ENCODE measurements at places on chromosomes 11 and 22.

DNA sequence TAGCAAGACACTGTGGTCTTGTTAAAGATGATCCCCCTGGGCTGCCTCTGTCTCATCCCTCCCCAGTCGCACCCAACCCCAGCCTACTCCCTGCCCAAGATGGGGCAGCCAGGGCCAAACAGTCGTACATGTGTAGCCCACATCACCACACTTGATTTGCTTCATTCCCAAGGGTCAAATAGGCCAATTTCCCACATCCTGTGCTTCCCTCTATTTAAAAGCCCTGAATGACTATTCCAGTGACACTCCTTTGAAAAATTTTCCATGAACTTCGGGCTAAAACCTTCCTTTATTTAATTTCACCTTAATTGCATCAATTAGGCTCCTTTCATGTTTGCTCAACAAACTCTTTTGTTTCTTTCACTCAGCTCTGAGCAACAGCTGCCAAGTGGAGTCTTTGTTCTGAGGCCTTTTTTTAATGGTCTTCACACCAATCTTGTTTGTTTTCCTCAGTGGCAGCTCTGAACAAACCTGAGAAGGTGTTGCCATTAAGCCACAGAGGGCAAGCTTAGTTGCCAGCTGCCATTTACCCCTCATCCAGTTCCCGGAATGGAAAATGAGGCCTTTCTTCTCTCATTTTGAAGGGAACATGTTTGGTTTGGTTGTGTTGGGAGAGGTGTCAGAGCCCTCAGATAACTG, 126.9 kb downstream of the APIP start:
- peak; percentile 59 for DNase-seq

GRCh38 chr11:6695377-6695776, 12.2 kb upstream of the MRPL17 start:
- no peak for DNase-seq

DNA sequence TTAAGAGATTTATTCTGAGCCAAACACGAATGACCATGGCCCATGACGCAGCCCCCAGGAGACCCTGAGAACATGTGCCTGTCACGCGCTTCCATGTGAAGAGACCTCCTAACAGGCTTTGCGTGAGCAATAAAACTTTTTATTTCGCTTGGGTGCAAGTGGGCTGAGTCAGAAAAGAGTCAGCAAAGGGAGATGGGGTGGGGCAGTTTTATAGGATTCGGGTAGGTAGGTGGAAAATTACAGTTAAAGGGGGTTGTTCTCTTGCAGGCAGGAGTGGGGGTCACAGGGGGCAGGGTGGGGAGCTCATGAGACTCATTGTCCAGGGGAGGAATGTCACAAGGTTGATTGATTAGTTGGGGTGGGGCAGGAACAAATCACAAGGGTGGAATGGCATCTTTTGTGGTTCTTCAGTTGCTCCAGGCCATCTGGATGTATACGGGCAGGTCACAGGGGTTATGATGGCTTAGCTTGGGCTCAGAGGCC, 77.2 kb upstream of the FTH1 start:
- DNase-seq = no peak

DNA sequence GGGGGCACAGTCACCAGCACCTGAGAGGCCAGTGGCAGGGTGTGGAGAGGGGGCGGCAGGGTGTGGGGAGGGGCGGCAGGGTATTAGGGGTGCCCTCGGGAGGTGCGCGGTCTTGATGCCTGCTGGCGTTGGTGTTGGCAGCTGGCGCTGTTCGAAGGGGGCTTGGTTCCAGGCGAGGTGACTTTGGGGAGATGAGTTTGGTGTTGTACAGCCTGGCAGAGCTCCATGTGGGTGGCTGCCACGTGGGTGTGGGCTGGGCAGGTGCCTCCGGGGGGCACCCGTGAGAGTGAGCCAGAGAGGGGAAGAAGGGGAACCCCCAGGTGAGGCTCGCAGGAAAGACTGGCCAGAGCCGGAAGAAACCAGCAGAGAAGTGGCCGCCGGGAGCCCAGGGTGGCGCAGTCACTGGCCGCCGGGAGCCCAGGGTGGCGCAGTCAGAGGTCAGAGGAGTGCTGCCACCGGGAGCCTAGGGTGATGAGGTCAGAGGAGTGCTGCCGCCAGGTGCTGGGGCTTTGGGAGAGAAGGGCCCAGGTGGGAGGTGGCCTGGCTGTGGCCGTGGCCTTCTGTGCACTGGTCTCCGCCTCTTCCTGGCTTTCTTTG, 44.7 kb downstream of the MUC6 start:
- no peak for DNase-seq

DNA sequence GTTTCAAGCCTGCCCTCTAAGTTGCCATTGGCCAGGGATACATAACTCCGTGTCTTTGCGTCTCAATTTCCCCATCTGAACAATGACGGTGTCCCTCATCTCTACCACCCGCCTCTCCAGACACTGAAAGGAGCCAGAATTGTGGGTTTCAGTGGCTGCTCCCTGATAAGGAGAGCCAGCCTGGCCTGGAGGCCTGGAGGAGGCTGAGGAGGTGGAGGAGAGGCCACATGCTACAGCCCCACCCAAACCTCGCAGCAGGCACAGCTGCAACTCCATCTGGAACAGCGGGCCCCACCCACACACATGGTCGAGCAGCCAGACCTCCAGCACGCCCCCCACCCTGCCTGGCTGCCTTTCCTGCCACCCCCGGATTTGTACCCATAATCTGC, 34.4 kb upstream of the CD82 start:
- no peak for DNase-seq

DNA sequence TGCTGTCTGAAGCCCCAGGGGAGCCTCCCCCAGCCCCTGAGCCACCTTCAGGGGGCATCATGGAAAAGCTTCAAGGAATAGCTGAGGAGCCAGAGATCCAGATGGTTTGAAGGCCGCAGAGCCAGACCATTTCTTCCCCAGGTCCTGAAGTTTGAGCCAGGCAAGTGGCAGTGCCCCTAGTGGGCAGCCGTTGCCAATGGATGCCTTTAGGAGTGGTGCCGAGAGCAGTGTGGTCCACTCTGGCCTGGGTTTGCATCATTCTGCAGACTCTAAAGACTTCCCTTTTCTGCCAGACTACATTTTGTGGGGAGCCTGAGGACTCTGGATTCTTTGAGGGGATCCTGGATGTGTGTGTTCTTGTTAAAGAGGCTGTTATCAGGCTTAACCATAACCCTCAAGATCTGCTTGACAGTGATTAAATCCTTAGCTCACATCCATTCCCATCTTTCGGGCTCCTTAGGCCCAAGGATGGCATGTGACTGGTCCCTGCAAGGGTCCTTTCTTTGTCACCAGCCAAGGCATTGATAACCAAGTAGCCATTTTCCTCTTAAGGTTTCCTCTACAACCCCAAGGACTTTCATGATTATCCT, 13.1 kb downstream of the HINFP start:
- no peak for DNase-seq

- no peak for DNase-seq
These were observed 667.3 kb downstream of the OPCML start for GRCh38 chr11:132864811-132865576.

DNA sequence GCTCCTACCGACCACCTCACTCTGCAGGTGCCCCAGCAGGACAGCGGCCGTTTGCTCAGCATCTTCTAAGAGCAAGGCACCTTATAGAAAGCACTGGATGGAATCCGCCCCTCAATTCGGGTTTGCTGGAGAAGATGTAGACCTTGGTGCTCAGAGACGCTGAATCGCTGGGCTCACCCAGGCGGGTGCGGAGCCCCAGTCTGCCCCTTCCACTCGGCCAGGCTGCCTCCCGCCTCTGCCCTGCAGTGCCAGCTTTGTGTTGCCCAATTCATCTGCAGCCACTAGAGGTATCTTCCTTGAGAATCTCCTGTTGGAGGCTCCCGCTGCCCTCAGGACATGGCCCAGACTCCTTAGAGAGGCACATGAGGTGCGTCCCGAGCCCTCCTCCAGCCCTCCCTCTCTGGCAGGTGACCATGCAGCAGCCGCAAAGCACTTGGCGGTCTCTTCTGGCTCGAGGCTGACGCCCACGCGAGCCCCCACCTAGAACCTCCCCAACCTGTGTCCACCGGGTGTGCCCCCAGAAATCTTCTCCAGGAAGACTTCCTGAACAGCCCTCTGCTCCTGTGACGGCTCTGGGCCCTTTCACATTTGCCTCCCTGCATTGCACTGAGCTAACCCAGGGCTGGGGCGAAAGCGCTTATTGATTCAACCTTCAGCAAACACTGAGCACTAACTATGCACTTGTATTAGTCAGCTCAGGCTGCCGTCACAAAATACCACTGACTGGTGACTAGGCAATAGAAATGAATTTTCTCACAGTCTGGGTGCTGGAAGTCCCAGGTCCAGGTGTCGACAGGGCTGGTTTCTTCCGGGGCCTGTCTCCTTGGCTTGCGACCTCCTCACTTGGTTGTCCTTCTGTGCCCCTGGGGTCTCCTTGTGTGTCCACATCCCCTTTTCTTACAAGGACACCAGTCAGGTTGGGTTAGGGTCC, 117.5 kb downstream of the WNT7B start:
- no peak for DNase-seq

- no peak for DNase-seq
These were observed 55.1 kb downstream of the PACSIN2 start for GRCh38 chr22:42959576-42960509.

- DNase-seq = no peak
These were observed 11.1 kb downstream of the CTR9 start for GRCh38 chr11:10762185-10762584.

GRCh38 chr11:31005202-31005601, 364.3 kb downstream of the DCDC1 start:
- no peak for DNase-seq

GRCh38 chr11:83152264-83152663, 4.7 kb upstream of the PCF11 start:
- no peak for DNase-seq

DNA sequence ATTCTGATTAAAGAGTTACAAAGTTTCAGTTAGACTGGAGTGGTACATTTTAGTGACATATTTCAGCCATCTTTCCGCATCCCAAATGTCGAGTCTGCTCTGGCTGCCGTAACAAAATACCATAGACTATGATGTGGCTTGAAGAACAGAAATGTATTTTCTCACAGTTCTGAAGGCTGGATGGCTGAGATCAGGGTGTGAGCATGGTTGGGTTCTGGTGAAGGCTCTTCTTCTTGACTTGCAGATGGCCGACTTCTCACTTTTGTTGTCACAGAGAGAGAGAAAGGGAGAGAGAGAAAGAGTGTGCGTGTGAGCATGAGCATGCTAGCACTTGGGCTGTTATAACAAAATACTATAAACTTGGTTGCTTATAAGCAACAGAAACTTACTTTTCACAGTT, 335.4 kb upstream of the RAG2 start:
- DNase-seq = no peak

- DNase-seq = no peak
These were observed 107.0 kb downstream of the STIM1 start for GRCh38 chr11:3962406-3962840.

DNA sequence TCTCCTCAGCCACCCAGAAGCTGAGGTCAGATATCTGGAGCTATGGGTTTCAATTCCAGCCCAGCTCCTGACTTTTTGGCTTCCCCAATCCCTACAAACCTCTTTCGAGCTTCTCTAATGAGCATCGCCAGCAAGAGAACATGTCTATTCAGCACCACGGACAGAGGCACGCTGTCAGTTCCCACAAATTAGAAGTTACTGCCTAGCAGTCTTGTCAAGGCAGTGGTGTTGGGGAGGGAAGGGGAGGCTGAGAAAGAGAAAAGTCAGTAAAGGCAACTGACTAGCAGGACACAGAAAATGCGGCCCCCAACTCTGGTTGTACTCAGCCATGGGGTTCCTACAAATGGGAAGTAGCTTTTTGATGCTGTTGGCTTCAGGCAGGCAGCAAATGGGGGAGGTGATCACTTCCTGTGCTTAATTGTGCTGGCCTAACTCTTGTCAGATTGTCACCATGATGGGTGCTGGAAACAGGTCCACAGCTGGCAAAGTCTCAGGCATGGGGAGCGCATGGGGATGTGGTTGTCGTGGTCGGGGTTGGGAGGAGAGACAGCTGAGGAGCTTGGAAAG, 205.9 kb downstream of the ST3GAL4 start:
- DNase-seq = no peak

DNA sequence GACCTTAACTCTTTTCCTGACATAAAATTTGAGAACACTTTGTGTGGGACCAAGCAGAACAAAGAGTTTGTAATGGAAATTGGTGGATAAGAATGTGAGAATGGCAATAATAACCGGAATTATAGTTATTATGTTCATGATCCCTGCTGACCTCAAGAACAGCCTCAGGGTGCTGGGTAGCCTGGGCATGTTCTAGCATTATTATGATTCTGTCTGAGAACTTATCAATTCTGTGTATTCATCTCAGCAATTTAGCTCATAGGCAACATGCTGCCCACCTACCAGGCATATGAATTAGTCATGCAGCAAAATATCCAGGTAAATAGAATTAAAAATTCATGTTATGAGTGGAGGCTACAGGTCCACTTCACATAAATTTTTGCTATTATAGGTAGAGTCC, 61.9 kb downstream of the CTSC start:
- no peak for DNase-seq

- no peak for DNase-seq
These were observed 2.4 kb upstream of the THRSP start for GRCh38 chr11:78061088-78061920.

DNA sequence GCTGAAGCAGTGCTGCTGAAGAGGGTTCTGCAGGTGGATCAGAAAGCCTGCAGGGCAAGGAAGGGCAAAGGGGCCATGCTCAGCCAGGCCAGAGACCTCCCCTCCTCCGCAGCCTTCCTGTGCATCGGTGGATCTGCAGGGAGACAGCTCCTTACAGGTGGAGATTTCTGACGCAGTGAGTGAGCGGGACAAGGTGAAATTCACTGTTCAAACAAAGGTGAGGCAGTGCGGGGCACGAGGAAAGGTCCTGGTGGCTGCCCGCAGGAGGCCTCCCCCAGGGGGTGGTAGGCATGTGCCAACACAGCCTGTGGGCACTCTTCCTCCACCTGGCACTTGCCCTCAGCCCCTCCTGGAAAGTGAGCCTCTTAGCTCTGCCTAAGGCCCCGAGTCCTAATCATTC, 8.6 kb downstream of the CFL1 start:
- no peak for DNase-seq

DNA sequence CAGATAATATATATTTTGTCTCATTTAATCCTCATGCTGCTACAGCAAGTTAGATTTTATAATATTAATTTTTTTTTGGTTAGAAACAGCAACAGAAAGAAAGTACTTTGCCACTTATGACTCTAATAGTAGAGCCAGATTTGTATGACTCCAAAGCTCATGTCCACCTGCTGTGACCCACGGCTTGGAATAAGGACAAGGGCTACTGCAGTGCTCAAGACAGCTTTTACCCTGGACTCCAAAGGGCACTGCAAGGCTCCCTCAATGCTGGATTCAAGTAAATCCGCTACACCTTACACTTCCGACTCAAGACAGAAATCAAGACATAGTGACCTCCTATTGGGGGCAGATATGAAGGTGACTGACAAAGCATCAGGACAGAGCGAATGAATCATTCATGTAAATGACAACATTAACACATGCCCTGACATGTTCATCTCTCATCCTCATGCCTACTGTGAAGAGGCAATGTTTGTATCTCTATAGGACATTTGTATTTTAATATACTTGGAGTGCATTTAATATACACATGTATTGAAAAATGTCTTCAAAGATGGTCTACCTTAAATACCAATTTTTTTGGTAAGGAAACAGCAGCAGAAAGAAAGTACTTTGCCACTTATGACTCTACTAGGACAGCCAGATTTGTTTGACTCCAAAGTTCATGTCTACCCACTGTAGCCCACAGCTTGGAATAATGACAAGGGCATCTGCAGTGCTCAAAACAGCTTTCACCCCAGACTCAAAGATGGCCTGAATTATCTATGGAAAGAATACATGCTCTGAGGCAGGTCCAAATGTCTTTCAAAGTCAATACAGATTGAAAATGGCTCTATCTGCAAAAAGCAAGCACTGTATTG, 375.6 kb upstream of the CCDC90B start:
- no peak for DNase-seq

- DNase-seq = no peak
These were observed 46.8 kb downstream of the BTG4 start for GRCh38 chr11:111465400-111465799.

- DNase-seq = no peak
These were observed 831.6 kb downstream of the KCNA4 start for GRCh38 chr11:29184939-29185890.
